ENCODE measurements at places on chromosomes 2 and 18.

DNA sequence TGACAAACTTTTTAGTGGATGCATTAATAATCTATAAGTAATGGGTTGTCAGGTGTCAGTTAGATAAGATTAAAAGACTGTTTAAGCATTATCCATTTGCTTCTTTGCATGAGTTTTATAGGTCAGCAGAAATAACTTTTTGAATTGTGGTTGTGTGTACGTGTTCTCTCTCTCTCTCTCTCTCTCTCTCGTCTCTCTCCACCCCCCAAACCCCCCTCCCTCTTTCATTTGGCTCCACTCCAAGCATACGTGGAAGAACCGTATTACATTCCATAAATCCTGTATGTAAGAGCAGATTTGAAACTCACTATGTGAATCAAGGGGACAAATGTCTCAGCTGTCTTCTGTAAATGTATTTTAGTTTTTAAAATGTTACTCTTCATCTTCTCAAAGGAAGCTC, 120.2 kb downstream of the MEIS1 start:
- no peak for DNase-seq

- DNase-seq, result no peak
Observed at GRCh38 chr2:88735853-88736252, 44.4 kb downstream of the RPIA start.

GRCh38 chr2:75067506-75067905, 109.1 kb downstream of the POLE4 start:
- no peak for DNase-seq

- DNase-seq, result no peak
Observed at GRCh38 chr18:44851856-44852621, 171.4 kb downstream of the SETBP1 start.

DNA sequence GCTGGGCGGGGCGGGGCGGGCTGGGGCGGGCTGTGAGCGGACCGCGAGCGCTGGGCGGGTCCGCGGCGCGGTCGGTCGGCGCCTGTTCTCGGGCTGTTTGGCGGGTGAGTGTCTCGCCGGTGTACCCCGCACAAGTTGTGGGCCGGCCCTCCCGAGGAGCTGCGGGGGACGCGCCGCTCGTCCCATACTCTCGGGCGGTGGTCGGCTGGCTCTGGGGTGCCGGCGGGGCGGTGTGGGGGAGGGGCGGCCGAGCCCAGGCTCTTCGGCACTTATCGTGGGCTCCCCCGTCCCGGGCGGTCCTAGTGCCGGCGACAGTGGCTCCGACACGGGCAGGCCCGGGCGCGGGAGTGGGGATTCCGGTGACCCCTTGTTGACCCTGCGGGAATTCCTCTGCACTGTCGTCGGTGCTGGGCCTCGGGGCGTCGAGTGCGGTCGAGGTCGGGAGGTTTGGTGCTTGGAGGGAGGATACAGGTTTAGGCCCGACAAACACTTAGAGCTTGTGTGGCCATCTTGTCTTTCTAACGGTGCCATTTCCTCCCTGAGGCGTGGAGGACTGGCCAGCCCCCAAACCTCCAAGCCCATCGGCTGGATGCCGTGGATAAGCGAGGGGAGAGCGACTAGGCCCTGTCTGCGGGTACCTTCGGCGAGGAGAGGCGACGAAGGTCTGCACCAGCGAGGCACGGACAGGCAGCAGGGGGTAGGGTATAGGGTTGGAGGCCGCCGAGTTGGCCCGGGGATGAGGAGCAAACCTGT, at the start of gene SEPTIN2:
Gene SEPTIN2 (plus strand): TSS at position 47 of the 753 bp plus-strand sequence. CDS start 8,308 bp downstream, outside the sequence.
- DNase-seq, result no peak

DNA sequence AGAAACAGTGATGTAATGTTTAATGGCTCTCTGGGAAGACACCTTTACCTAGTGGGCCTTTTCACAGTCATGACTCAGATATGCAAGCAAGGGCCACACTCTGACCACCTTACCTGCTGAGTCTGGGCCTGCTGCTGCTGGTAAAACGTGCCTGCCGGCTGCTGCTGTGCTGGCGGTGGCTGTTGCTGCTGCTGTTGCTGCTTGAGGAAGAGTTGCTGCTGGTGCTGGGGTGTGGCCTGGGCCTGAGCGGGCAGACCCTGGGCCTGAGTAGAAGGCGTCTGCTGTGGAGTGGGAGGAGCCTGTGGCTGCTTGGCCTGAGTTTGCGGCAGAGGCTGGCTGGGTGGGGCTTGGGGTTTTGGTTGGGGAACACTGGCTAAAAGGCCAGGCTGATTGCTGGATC, 81.6 kb upstream of the NFU1 start:
- DNase-seq, result no peak

- DNase-seq, result no peak
Observed at GRCh38 chr18:35164133-35164532, 76.7 kb upstream of the ZNF397 start.

DNA sequence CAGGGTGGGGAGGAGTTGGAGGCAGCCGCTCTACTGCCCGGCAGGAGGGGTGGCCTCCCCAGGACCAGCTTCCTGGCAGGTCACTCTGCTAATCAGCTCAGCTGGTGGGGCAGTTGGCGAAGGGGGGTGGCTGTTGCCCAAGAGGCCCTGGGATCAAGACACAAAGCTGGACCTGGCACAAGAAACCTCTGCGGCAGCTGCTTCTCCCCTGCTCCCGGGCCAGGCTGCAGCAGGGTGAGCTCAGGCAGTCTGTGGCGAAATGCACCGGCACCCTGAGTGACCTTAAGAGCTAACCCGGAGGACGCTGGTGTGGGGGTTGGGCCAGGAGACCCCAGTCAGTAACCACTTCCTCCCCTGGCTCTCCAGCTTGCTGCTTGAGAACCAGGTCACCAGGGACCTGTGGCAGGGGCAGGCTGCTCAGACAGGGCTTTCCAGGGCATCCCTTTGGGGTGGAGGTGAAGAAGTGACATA, 31.1 kb downstream of the TOGARAM2 start:
- no peak for DNase-seq

- DNase-seq, result no peak
Observed at GRCh38 chr18:58195278-58195765, 151.3 kb downstream of the NEDD4L start.

DNA sequence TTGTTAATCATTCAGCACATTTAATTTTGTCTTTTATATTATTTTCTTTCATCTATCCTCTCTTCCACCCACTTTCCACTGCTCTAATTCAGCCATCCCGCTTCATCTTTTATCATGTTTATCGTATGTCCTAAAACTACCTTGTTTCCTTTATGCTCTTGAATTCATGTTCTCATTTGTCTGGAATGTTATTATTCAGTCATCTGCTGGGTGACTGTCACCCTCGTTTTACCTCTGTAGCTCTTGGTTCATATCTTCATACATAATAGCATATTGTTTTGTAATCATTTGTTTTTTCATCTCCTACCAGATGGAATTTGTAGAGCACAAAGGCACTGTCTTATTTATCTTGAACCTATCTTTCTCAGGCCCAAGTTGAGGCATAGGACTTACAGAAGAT, 37.0 kb downstream of the SMCHD1 start:
- no peak for DNase-seq

DNA sequence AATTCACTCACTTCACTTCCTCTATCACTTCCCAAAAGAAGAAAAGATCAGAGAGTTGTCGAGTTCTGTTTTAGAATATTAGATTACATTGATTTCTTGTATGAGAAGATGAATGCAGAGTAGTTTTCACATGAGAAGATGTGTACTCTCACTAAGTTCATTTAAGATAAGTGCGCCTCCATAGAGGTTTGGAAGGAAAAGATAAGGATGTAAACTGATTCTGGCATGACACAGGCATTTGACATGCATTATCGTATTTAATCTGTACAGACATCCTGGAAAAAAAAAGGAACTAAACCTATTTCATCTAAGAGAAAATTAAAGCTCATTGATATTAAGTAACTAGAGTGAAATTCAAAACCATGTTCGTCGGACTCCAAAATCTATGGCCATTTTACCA, 152.2 kb upstream of the CRIM1 start:
- DNase-seq, result no peak

GRCh38 chr2:51484605-51485004, 452.7 kb upstream of the NRXN1 start:
- DNase-seq, result no peak

DNA sequence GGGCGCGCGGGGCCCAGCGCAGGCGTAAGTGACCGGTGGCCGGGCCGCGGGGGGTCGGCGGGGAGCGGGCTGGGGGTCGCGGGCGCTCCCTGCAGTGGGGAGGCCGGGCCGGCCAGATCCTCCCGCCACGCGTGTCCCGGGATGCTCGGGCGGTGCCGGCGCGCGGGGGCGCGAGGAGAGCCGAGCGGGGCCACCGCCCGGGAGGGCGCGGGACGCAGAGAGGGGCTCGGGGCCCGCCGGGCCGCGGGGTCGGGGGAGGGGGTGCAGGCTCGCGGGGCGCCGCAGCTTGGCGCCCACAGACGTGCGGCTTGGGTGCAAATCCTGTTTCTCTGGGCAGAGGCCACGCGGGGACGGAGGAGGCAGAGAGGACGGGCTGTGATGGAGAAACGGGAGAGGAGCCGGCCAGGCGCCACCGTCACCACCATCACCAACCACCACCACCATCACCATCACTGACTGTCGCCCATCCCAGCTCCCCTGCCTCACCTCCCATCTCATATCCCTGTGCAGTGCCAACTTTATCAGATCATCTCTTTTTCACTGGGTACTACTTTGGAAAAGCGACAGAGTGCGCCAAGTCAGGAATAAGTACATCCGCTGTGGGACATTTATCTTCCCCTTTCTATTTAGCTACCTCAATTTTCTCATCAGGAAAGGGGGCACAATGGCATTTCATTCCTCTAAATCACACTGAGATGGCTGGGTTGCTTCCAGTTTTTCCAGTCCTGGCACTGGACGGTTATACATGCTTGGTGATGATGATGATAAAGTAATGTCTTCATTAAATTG, 97.2 kb upstream of the GPR45 start:
- DNase-seq, result no peak

GRCh38 chr2:12554224-12555011, 162.3 kb upstream of the TRIB2 start:
- DNase-seq, result no peak

Measured in NCI-H1930 (cell line).